ENCODE measurements at places on chromosomes 7 and 10.
A peak's percentile ranks its signal among the peaks of the same experiment; 100 is the strongest.

DNA sequence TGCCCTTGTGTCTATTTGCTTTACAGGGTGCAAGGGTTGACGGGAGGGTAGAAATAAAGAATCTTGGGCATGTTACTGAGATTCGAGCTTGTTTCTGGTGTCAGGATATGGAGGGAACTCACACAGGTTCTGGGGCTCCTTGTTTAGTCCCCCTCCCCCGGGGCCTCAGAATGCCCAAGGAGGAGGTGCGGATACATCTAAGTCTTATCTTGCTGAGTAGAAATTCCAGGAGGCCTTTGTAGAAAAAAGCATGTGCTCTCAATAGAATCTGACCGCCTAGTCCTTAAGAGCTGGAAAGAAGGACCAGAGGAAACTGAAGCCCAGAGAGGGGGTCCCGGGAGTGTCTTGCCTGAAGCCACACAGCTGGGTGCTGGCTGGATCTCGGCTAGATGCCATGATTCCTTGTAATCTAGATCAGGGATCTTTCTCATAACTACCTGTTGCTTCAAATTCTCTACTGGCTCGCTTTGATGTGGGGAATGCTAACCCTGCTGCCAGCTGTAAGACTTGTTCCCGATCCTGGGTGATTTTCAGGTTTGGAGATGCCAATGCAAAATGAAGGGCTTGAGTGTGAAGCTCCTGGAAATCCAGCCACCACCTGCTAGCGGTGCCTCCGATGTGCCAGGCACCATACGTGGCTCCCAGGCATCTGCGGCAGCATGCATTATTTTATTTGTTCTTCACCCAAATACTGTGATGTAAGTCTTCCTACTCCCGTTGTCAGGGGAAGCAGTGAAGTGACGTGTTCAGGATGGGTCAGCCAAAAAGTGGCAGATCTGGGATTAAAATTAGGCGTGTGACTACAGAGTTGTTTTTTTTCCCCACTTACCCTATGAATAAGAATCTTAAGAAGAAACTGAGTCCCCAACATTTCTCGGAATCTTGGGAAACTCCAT, 226.0 kb downstream of the TCF7L2 start:
- no peak for DNase-seq

- no peak for DNase-seq
These were observed 170.9 kb upstream of the RHEB start for GRCh38 chr7:151690606-151691005.

- no peak for DNase-seq
These were observed 98.2 kb downstream of the SORBS1 start for GRCh38 chr10:95462740-95463667.

DNA sequence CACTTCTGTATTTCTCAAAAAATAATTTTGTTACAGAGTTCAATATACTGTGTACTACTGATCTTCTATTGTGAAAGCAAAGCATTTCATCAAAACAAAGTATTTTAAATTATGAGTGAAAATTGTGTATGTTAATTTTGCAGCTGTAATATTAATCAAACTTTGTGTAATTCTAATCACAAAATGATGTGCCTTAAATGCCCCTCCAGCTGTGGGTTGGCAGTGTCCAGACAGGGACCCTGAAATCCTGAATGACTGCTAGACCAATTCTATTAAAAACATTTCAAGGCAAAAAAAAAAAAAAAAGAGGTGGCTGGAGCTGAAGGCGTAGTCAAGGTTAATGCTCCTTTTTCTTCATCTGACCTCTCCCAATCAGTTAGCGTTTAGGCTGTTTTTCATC, 36.2 kb downstream of the SCD start:
- DNase-seq, result no peak

DNA sequence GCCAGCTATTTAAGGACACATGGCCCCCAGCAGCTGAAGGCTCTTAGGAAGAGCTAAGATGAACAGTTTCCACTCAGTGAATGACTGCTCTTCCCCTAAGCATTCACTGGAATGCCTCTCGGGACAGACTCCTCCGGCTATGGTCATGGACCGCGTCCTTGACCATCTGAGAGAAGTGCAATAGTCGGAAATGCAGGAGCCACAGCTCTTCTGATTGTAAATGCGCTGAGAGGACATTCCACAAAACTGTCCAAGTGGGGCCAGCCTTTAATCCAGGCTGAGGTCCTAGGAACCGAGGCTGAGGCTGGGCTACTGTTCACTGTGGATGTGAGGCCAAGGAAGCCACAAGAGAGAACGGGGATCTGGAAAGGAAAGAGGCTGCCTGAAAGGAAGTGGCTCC, 162.0 kb upstream of the TMEM72 start:
- no peak for DNase-seq

- DNase-seq, result no peak
These were observed 85.3 kb downstream of the FAM241B start for GRCh38 chr10:69715156-69715898.

GRCh38 chr10:120586471-120586872, 129.4 kb downstream of the PLPP4 start:
- peak; percentile 16 for DNase-seq

DNA sequence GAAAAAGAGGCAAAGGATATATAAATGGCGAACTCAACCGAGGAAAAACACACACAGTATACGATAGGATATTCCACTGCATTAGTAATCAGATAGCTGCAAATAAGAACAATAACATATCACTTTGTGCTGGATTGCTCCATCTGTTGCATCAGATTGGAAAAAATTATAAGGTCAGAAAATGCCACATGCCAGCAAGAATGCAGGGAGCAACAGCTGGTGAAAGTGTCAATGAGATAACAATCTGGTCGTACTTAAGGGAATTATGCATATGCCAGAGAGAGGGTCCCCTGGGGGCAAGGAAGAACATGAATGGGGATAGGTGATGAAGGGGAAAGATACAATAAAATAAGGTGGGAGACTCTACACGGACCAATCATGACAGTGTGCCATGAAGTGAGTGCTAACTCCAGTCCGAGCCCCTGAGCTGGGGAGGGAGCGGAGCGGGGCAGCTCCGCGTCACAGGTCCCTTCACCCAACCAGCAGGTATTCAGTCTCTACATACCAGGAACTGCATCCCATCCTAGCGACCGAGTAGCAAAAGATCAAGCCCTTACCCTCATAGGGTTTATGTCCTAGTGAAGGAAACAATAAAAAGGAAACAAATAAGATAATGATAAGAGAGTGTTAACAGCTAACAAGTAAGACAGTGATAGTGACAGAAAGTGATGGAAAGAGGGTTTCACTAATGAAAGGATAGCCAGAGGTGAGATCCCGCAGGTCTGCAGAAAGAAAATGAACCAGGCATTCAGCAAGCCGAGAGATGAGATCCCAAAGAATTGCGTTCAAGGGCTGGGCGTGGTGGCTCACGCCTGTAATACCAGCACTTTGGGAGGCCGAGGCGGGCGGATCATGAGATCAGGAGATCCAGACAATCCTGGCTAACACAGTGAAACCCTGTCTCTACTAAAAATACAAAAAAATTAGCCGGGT, 9.4 kb downstream of the MPP7 start:
- DNase-seq, result no peak

DNA sequence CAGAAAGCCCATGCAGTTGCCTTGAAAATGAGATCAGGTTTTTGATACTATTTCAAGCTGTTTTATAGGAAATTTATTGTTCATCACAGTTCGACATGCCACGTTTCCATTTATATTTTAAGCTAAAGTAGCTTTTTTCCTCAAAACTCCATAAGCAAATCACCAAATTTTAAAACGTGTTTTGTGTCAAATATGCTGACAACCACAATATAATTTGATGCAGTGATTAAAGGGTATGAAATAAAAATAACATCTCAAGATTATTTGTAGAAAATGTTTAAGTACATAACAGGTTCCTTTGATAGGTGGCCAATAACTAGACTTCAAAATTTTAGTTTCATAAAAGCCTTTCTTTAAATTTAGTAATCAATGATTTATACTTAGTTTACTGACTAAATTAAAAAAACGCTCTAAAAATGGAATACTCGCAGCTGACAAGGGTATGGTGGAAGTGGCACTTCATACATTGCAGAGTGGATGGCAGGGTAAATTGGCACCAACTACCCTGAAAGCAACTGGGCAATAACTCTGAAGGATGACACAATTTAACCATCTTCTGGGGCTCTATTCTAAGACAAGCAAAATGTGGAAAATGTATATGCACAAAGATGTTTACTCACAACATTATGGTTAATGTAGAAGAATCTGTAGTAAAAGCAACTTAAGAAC, 481.6 kb downstream of the TNS3 start:
- DNase-seq, result no peak

DNA sequence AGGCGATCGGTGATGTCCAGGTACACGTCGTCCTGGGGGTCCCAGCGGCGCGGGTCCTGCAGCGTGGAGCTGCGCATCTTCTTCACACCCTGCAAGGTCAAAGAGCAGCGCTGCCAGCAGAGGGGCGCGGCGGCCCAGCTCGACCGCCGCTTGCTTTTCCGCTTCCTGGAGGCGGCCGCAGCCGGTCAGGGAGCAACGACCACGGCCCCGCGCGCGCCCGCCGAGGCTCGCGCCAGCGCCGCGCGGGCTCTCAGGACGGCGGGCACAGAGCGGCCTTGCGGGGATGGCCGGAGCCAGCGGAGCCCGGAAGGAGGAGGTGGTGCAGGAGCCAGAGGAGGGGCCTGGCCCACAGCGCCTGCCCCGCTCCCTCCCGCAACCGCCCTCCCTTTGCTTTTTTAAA, 76.4 kb upstream of the CDC14C start:
- no peak for DNase-seq

GRCh38 chr7:27245124-27245797, 2.7 kb downstream of the EVX1 start:
- DNase-seq, result no peak

DNA sequence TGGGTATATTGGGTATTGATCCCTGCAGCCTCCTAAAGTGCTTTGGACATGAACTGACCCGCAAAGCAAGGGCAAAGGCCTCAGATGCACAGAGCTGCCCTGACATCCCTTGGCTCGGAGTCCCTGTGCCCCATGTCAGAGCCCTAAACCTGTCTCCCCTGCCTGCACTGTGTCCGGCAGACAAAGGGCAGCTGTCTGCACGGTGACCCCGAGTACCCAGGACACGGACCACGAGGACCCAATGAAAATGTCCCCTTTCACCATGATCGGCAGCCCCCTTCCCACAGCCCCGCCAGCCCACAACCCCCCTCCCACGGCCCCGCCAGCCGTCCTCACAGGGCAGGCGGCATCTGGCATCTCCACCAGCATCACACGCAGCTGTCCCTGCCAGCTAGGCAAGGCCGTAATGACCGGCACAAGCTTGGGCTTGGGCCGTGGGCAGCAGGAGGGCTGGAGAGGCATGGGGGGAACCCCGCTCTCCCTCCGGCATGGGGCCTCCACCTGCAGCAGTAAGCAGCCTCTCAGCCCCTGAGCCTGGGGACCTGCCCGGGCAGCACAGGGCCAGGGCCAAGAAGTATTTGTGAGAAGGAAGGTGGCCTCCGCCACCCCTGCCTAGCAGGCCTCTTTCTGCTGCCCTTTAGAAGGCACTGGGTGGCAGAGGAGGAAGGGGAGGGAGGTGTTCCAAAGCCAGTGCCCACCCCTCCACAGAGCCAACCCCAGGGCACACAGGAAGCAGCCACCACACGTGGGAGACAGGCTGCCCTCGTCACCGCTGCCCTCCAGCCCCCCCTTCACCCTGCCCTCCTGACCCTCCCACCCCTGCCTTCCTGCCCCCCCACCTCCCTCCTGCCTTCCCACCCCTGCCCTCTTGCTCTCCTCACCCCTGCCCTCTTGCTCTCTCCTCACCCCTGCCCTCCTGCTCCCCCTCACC, 10.1 kb downstream of the NUDT1 start:
- no peak for DNase-seq

GRCh38 chr10:110492069-110492822, 5.5 kb upstream of the DUSP5 start:
- DNase-seq, result peak; percentile 65

DNA sequence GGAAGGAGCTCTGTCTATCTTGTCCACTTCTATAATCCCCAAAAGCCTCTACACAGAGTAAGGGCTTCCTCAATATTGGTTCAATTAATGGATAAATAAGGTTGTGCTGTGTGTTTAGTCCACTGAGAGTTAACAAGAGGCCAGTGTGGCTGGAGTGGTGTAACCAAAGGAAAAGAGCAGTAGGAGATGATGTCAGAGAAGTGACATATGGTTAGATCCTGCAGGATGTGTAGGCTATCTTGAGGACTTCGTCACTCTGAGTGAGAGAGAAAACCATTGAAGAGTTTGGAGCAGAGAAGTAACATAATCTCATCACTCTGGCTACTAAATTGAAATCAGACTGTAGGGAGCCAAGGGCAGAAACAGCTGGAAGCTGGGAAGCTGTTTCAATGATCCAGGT, 13.0 kb upstream of the RUNDC3B start:
- no peak for DNase-seq
